Thoracic aorta (tissue), 2 donors: ENCODE measurements at places on chromosomes 11 and 22.

- DNase-seq: no peak
These were observed 3.9 kb upstream of the TRIM34 start for GRCh38 chr11:5620651-5621521.

GRCh38 chr22:20046730-20047129 is 25.8 kb downstream of the TANGO2 start:
- no peak for DNase-seq

DNA sequence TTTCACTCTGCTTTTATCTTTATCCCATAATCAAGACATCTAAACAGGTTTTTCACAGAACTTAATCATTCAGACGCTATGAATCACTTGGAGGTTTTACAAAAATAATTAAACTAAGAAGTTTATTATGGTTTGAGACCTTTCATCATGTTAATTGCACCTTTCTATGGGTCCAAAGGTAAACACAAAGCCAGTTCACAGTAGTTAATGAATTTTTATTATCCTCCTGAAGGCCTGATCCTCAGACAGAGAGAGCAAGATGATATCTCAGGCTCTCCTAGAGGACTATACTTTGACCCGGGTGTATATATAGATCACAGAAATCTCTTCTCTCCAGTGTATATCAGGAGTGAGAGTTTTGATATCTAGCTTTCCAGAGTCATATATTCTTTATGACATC is 1044.3 kb upstream of the RAG2 start:
- no peak for DNase-seq

DNA sequence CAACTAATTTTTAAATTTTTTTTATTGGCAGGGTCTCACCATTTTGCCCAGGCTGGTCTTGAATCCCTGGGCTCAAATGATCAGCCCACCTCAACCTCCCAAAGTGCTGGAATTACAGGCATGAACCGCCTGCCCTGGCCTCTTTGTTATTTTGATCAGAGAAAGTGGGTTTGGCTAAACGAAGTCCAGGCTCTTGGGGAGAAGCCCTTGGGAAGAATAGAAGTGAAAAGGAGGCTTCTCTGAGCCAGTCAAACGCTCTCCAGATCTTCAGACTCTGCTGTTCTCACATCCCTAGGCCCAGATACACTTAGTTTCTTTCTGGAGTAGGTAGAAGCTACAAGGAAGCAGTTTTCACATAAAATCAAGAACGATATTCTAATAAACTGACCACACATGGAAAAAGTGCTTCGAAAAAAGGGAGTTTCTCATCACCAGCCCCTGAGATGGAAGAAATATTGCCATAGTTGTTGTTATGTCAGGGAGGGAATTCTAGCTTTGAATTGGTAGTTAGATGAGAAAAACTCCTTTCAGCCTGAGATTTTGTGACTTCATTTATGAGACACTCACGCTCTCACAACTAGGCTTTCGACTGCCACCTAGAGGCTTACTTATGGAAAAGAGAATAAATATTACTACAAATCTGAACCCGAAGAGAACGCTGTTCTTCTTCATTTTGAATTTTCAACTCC is 41.7 kb upstream of the AQP11 start:
- DNase-seq: no peak

- DNase-seq: no peak
These were observed 344.4 kb downstream of the TBC1D22A start for GRCh38 chr22:47106806-47107205.

DNA sequence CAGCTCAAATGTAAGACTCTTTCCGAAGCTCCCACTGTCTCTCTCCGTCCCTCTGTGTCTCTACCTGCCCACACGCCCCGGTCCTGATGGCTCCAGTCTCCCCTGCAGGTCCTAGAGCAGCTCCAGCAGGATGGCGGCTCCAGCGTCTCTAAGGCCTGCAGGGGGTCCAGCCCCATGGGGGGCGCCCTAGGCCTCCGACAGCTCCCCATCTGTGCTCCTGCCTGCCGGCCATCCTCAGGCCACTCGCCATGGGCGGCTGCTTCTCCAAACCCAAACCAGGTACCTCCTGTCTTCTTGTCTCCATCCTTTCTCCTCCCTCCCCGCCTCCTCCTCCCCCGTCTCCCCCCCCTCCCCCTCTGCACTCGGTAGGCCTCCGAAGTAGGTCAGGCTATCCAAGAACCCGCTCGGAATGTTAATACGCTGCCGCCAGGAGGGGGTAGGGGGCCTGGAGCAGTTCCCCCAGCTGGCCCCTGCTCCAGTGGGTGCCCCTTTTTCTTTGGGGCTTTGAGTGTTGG is 699 bp downstream of the AIFM3 start:
- no peak for DNase-seq
